ENCODE measurements at places on chromosomes 2 and 18.

DNA sequence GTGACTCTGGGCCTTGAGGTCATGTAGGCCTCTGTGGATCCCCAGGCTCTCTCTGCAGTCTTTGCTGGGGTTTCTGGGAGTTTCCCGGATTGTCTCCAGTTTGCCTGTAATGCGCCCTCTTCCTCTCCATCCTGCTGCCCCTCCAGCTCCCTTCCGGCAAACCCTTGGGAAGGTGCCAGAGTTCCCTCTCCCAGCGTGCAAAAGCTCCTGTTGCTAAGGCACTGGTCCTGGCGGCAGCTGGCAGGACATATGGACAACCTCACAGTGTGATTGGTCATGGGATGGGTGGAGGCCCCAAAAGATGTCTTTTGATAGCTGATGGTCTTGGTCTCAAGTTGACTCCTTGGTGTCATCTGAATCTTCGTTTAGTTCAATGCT is 320.1 kb downstream of the CYP26B1 start:
- no peak for DNase-seq

- DNase-seq: no peak
Measured at GRCh38 chr2:144605231-144605840, 85.4 kb upstream of the ZEB2 start.

DNA sequence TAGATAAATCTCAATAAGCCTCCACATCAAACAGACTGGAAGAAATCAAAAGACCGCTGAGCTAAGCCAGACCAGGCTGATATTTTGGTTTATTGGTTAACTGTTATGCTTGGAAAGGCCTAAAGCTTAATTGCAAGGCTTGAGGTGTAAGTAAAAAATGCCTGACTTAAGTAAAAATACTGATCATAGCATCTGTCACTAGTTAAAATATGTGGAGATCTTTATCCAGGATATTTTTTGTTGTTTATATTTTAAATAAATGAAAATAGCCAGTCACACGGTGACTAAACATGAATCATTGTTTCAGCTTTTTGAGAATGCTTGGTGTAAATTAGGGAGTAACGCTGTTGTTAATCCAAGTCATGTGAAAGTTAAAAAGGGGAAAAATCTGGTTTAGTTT is 127.9 kb downstream of the THADA start:
- no peak for DNase-seq

GRCh38 chr2:55420439-55420725 is 726 bp upstream of the CCDC88A start:
- DNase-seq: no peak

- no peak for DNase-seq
Measured at GRCh38 chr2:205543937-205544702, 138.2 kb upstream of the NRP2 start.

GRCh38 chr2:225030203-225030602 is 12.1 kb downstream of the DOCK10 start:
- no peak for DNase-seq

- no peak for DNase-seq
Measured at GRCh38 chr2:167471332-167471731, 583.1 kb downstream of the XIRP2 start.

- DNase-seq: no peak
Measured at GRCh38 chr2:174078275-174078674, 113.1 kb upstream of the SP3 start.

All from CD4-positive, alpha-beta T cell treated with Interleukin-12 subunit alpha and Interleukin-12 subunit beta, for 1 hour (primary cell).